Cardiac atrium fibroblast (primary cell): ENCODE measurements at places on chromosomes 12 and 14. TPM values are rescaled to one million over a fixed set of nuclear protein-coding genes. Genes with fewer than 3 reads are reported as not detected.

The PSMA6 gene
- 159 and 228 TPM in 2 replicates for total RNA-seq

The IL25 gene
- total RNA-seq = not detected in 2 replicates

The LTB4R gene
- total RNA-seq = 3.6 and 6.3 TPM in 2 replicates

The SLC2A3 gene
- 67.9 and 123 TPM in 2 replicates for total RNA-seq

The CCDC88C gene
- 1.8 and 2.1 TPM in 2 replicates for total RNA-seq

The KLRK1 gene
- total RNA-seq = not detected in 2 replicates

The ACYP1 gene
- 1.3 and 2.5 TPM in 2 replicates for total RNA-seq

The GPD1 gene
- total RNA-seq = not detected in 2 replicates

The ALG10 gene
- total RNA-seq = 2.0 and 2.6 TPM in 2 replicates

The ACSM4 gene
- total RNA-seq = not detected in 2 replicates

The STAC3 gene
- not detected in 2 replicates for total RNA-seq

The MUCL1 gene
- not detected in 2 replicates for total RNA-seq

The FIGNL2 gene
- not detected in 2 replicates for total RNA-seq

The KRT2 gene
- not detected in 2 replicates for total RNA-seq
